ENCODE measurements at places on chromosomes 5 and 9.

DNA sequence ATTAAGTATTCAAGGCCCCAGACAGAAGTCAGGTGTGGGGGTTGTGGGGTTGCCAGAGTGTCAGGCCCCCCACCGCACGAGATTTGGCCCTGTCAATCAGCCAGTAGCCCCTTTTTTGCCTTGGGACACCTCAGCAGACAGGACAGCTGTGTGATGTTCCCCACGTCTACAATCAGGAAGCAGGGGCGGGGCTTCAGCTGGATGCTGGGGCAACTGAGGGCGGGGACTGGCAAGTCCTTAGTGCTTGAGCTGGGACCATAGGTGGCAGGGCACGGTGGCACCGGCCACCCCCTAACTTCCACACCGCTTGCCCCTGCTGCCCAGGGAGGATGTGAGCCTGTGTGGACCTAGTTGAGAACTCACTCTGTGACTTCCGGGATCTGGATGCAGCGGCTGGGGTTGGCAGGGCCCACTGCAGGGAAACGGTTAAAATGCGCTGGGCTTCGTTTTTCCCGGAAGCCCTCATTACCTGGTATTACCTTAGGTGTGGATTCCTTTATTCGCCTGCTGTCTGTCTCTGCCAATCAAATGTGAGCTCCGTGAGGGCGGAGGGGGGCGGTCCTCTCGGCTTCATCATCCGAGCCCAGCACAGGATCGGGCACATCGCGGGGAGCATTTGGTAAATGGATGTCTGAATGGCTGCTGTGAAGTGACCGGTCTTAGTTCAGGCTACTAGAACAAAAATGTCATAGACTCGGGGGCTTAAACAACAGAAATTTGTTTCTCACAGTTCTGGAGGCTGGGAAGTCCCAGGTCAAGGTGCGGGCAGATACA, 7.5 kb upstream of the GTF3C5 start:
- no peak for DNase-seq

- DNase-seq: peak; percentile 13
These were observed 1.4 kb downstream of the PTGR1 start for GRCh38 chr9:111597852-111598732.

GRCh38 chr5:173547579-173547978, 68.9 kb downstream of the BOD1 start:
- no peak for DNase-seq

DNA sequence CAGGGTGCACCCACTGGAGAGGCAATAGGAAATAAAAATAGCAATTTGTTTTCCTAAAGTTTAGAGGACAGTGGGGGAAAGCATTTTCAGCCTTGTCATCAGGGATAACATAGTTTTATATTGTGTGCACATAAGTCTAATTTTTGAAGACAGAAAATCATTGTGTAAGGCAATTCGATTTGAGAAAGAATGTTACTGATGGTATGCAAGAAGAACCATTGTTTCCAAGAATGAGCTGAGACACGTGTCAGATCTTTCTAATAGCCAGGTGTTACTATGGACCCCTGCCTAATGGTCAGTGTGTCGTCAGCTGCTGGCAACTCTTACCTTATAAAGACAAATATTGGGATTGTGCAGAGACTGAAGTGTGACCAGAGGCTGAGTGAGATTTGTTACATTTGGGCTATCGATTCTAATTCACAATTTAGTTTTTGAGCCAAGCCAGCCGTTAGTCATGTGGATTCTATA, 67.1 kb upstream of the PPP2R2B start:
- no peak for DNase-seq

GRCh38 chr9:136010615-136011361, 49.6 kb upstream of the UBAC1 start:
- DNase-seq: no peak

DNA sequence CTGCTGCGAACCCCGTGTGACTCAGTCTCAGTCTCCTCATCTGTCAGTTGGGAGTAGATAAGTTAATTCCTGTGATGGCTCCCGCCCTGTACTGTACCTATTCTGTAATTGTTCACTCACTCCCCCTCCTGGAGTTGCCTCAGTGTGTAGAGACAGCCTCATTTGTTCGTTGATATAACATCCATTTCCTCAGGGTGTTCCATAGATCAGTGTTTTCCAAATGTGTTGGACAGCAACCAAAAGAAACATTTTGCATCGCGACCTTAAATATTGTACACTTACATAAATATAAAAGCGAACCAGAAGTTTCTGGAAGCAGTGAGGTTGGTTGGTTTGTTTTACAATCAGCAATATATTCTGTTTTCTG, 698 bp downstream of the NFX1 start:
- no peak for DNase-seq

DNA sequence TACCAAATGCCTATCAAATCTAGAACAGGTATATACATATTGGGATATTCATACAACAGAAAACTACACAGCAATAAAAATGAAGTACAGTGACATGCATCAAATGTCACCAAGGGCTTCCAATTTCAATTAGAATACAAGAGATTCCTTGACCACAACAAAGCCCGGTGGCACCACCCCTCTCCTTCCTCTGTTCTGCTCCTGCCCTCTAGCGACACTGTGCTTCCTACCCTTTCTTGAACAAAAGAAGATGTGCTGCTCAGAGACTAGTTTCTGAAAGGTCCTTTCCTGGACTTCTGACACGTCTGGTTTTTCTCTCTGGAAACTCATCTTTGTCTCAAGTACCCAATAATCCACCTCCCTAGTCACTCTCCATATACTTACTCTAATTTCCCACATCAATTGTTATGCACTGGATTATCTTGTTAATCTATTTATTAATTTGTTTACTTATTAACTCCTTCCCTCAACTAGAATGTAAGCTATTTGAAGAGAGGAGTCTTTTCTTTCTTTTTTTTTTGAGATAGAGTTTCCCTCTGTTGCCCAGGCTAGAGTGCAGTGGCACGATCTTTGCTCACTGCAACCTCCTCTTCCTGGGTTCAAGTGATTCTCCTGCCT, 70.4 kb upstream of the CTSV start:
- no peak for DNase-seq

GRCh38 chr9:38180656-38181055, 111.6 kb upstream of the SHB start:
- no peak for DNase-seq

DNA sequence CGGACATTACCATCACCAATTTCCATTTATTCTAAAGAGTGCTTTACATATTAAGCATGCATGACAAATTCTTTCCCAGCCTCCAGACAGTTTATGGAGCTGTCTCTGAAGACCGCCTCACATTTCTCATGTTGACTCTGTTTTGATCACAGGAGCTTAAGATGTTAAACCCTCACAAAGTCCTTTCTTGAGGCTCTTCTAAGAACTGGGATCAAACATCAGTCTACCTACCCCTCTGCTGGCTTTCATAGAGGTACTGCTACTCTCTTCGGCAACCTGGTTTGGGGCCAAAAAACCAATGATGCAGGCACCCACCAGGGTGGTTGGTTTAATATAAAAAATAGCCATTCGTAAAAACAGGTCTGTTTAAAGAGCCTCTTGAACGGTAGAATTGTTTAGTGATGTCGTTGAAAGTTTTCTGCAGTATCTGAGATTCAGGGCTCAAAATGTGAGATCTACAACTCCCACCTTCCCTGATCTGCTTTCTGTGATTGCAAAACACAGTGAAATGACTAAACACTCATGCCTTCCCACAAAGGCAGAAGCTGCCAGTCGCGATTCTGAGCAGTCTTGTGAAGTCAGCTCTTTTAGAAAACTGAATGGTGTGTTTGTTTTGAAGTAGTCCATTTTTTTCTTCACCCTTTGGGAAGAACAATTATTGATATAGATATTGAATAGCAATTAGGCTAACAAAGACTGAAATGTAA, 3.5 kb downstream of the RXFP3 start:
- DNase-seq: no peak

DNA sequence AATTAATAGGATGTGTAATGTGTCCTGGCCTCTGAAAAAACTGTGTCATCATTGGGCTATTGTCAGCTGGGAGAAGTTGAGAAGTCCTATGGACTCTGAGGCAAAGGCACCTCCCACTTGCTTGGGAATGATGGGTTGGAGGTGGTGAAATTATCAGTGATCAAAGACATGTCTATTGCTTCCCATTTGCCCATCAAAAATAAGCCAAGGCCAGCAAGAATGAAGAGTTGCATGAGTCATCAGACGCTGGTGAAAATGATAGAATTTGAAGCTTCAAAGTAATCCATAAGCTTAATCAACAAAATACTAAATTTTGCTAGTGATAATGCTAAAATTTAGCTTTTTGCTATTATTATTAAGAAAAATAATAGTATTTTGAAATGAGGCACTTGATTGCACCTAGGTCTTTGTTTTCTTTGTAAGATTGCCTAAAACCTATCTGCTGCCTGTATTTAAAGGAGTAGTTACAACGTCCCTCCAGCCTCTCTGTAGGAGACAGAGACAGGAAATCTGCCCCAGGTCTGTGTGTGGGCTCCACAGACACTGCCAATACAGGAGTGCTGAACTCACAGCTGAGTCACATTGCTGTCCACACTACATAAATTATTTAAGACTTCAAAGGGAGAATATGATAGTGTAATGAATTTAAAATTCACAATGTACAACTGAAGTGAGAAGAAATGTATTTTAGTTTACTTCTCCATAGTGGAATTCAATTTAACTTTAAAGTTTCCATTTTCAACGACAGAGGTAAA, 48.4 kb upstream of the APC start:
- DNase-seq: no peak

DNA sequence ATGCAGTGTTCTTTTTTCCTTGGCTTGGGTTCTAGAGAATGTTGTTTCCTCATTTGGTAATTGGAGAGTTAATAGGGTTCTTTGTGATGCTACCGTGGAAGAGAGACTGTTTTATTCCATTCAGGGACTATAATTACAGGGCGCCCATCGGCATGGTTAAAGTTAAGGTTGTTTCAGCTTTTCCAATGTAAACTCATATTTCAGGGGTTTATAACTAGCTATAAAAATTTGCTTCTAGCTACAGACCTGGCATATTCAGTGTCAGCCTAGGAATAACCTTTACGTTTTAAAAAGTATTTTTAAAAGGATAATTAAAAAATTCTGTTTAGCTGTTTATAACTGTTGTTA, 99.1 kb downstream of the AOPEP start:
- DNase-seq: no peak

DNA sequence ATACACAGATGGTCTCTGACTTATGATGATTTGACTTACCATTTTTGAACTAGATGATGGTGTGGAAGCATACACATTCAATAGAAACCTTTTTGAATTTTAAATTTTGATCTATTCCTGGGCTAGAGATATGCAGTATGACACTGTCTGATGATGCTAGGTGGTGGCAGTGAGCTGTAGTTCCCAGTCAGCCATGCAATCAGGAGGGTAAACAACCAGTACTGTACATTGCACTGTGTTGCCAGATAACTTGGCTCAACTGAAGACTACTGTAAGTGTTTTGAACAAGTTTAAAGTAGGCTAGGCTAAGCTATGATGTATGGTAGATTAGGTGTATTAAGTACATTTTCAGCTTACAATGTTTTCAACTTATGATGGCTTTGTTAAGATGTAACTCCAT, 859.1 kb upstream of the ARRDC3 start:
- DNase-seq: no peak

DNA sequence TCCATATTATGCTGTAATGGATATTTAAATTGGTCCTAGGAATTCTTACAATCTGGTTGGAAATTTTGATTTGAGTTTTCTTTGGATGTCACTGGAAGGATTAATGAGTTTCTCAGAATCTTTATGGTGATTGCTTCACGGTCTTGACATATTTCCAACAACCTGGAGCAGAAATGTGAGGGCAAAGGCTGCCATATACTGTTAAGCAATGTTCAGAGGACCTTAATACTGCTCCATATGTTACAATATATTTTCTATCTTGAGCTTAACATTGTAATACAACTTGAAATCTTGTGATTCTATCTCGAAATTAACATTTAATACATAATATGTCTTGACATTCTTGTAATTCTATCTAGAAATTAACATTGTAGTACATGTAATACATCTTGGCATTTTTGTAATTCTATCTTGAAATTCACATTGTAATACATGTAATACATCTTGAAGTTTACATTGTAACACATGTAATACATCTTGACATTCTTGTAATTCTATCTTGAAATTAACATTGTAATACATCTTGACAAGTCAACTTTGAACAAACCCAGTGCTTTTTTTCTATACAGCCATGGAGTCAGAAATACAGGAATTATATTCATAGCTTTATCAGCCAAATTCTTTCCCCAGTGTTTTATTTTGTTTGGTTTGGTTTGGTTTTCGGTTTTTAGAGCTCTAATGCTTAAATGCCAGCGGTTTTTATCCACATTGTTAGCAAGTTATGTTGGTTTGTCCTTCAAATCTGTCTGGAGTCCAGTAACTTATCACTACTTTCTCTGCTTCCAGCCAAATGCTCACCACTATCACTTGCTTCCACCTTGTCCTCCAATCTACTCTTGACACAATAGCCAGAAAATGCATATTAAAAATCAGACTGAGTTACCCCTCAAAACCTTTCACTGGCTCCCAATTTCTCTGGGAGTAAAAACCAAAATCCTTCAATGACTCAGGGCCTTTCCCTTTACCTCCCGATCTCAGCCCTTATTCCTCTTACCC, 3.0 kb upstream of the TUT7 start:
- no peak for DNase-seq

GRCh38 chr5:154370119-154370518, 75.7 kb upstream of the SAP30L start:
- DNase-seq: no peak

DNA sequence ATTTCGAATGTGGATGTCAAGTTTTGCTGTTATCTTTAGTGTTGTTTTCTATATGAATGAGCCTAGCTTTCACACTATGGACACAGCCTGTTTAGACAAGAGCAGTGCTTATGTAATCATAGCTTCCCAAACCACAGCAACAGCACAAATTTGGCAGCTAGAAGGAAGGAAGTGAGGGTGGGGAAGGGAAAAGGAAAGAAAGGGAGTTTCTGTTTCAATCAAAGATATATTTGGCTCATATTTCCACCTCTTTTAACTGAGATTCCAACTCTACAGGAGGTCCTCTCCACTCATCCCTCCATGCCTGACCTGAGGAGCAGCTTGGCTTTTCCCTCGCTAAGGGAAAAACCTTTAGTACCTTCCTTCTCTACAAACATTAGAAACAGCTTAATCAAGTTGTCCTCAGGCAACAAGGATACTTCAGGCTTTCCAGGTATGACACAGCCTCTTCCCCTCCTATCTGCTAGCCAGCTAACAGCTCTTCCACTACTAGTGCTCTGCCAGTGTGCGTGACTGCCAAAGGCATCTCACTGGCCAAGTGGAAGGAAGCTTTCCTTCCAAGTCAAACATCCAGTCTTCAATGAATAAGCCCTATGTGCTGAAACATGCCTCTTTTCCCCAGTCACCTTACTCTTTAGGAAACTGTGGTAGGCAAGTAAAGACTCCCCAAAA, 268.6 kb upstream of the PTGER4 start:
- DNase-seq: no peak

- DNase-seq: no peak
These were observed 70.5 kb downstream of the APBA1 start for GRCh38 chr9:69601698-69602097.

- DNase-seq: no peak
These were observed 92.7 kb downstream of the SV2C start for GRCh38 chr5:76175821-76176403.

- no peak for DNase-seq
These were observed 130.5 kb upstream of the HAND1 start for GRCh38 chr5:154608531-154609011.

- DNase-seq: no peak
These were observed 162.5 kb downstream of the ZNF462 start for GRCh38 chr9:107025260-107026035.

GRCh38 chr5:160742446-160742845, 109.6 kb downstream of the ATP10B start:
- no peak for DNase-seq
